ENCODE measurements at places on chromosomes 6 and 20. TPM values are rescaled to one million over a fixed set of nuclear protein-coding genes. Genes with fewer than 3 reads are reported as not detected.

DNA sequence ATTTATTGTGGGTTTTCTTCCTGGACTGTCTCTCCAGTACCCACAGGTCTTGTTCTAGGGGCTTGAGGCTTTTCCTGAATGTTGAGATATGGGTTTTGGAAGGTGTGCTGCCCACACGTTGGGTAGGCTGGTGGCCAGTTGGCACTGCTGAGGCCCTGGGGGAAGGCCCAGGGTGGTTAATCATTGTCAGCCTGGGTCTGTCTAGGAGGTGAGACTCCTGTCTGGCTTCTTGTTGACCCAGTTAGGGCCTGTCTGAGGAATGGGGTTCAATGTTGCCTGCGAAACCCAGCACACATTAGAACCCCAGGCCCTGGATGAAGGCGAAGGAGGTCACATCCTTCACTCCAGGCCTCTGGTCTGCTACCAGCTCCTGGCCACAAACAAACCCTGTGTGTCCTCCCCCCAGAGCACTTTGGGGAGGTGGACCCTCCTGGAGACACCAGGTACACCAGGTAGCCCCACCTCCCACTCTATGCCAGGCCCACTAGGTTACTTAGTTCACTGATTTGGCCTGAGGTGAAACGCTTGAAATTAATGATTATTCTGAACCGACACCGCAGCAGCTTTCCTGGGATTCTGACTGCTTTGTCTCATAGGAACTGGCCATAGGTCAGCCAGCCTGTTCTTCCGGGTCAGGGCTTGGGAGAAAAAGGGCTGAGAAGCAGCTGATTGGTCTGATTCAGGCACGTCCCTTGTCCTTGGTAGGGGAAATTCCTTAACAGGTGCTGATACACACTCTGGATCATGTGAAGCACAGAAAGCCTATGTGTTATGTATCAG is 15.2 kb downstream of the DNMT3B start:
- no peak overlapping the region for H3K4me3 ChIP-seq
- H3K36me3 ChIP-seq, result no peaks in the 10 kb centered on the region
- H3K27me3 ChIP-seq, result no peaks in the 10 kb centered on the region
- DNase-seq, result no peak

The ZSCAN23 gene
- not detected for polyA plus RNA-seq

The IL20RA gene
- not detected for polyA plus RNA-seq

The LCA5 gene
- polyA plus RNA-seq, result not detected

GRCh38 chr6:168054765-168055560 is 24.0 kb downstream of the FRMD1 start:
- no peak for DNase-seq
- no peak overlapping the region for H3K27ac ChIP-seq
- H3K4me3 ChIP-seq, result no peak overlapping the region
- H3K36me3 ChIP-seq, result no peaks in the 10 kb centered on the region
- H3K4me1 ChIP-seq, result no peaks in the 10 kb centered on the region

- H3K4me1 ChIP-seq, result no peaks in the 10 kb centered on the region
- H3K27me3 ChIP-seq, result no peaks in the 10 kb centered on the region
- H3K27ac ChIP-seq, result no peak overlapping the region
- no peak for DNase-seq
Observed at GRCh38 chr6:75106426-75106825, 99.4 kb downstream of the COL12A1 start.

DNA sequence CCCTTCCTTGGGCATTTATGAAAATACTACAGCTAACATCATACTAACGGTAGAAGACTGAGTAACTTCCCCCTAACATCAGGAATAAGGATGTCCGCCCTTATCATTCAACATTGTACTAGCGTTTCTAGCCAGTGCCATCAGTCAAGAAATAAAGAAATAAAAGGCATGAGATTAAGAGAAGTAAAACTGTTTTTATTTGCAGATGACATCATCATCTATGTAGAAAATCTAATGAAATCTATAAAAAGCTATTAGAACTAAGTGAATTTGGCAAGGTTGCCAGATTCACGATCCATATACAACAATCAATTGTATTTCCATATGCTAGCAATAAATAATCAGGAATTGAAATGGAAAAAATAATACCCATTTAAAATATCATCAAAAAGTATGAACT is 54.6 kb downstream of the STK35 start:
- H3K4me3 ChIP-seq, result no peak overlapping the region
- no peaks in the 10 kb centered on the region for H3K36me3 ChIP-seq
- H3K27ac ChIP-seq, result no peak overlapping the region
- H3K4me1 ChIP-seq, result no peaks in the 10 kb centered on the region

The HAO1 gene
- not detected for polyA plus RNA-seq

- no peaks in the 10 kb centered on the region for H3K27me3 ChIP-seq
- H3K36me3 ChIP-seq, result no peaks in the 10 kb centered on the region
- no peaks in the 10 kb centered on the region for H3K4me1 ChIP-seq
Observed at GRCh38 chr6:20870493-20870892, 336.2 kb downstream of the CDKAL1 start.

DNA sequence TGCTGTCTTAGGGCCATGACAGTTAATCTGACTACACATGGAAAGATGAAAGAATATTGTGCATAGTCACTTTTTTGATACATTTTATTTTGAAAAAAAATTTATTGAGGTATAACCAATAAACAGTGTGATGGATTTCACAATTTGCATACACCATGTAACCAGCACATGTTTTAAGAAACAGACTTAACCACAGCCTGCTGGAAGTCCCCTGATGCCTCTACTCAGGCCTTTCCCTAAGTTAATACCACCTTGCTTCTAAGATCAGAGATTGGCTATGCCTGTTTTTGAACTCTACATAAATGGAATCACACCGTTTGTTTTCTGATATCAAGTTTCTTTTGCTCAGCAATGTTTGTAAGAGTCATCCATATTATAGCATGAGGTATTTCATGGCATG is 136.3 kb downstream of the CFAP61 start:
- no peaks in the 10 kb centered on the region for H3K4me1 ChIP-seq
- DNase-seq, result no peak
- H3K36me3 ChIP-seq, result no peaks in the 10 kb centered on the region
- no peak overlapping the region for H3K4me3 ChIP-seq
- H3K27me3 ChIP-seq, result peaks cover 13% of the 10 kb centered on the region

The TRIM15 gene
- not detected for polyA plus RNA-seq

DNA sequence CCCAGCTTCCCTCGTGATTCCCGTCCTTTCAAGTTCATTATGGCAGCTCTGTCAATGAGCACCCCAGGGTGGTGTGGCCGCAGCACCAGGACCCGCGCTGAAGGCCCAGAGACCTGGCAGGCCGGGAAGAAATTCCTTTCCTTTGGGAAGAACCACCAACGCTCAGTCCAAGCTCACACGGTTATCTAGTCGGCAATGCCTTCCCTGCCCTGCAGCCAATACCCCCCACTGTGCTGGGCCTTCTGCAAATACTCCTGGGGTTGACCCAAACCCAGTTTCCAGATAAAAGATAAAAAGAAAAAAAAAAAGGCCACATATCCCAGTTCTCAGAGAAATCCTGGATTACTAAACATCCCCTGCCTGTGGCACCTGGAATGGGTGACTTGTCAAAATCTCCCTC is 28.7 kb downstream of the PXDC1 start:
- no peak overlapping the region for H3K27ac ChIP-seq
- no peaks in the 10 kb centered on the region for H3K4me1 ChIP-seq
- no peaks in the 10 kb centered on the region for H3K27me3 ChIP-seq

DNA sequence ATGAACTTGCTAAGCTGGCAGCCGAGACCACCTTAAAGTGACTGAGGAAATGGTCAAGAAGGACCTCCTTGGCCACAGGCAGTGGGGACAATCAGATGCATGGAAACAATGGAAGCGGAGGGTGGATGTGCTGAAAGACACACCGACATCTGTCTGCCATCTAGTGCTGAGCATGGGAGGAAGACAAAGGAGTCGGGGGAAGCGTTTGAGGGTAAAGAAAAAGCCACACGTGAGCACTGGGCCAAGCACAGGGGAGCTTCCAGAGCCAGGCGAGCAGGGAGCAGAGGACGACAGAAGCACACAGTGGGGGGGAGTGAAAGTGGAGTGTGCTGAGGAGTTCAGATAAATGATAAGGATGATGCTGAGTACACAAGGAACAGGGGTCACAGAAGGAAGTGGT is 367.8 kb downstream of the ZFAND3 start:
- DNase-seq, result no peak
- no peaks in the 10 kb centered on the region for H3K4me1 ChIP-seq
- H3K27ac ChIP-seq, result peak overlapping the region; percentile 70
- H3K4me3 ChIP-seq, result no peak overlapping the region
- H3K36me3 ChIP-seq, result peaks cover 38% of the 10 kb centered on the region

DNA sequence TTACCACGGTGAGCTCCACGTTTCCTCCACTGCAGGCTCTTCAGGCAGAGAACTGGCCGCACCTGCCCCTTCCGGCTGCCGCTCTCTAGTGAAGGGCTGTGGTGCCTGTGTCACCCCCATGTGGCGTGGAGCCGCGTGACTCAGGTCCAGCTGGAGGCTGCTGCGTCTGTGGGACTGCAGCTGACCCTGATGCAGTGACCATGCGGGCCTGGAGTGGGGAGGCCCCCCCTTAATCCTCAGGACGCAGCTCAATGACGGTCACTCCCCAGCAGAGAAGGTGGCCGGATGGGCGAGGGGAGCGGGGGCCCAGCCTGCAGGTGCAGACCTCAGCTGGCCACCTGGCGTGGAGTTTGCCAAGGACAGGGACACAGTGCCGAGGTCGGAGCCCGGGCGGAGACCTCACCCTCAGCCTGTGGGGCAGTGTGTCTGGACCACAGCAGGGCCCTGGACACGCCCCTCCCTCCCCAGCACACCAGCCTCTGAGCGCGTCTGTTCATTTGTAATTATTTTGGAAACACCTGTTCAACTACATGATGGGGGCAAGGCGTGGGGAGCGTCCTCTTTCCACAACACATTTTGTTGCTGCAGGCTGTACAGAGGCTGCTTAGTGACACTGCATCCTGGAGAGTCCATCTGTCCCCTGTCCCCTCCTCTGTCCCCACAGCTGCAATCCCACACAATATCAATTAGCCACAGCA is 10.7 kb downstream of the BHLHE23 start:
- no peak for DNase-seq
- H3K27ac ChIP-seq, result no peak overlapping the region
- H3K4me1 ChIP-seq, result peaks cover 5% of the 10 kb centered on the region
- no peaks in the 10 kb centered on the region for H3K36me3 ChIP-seq
- peaks cover 28% of the 10 kb centered on the region for H3K27me3 ChIP-seq
- H3K4me3 ChIP-seq, result no peak overlapping the region

GRCh38 chr6:87378947-87379346 is 28.8 kb upstream of the CFAP206 start:
- H3K4me3 ChIP-seq, result peak overlapping the region; percentile 76
- peak overlapping the region; percentile 14 for H3K27ac ChIP-seq
- H3K27me3 ChIP-seq, result no peaks in the 10 kb centered on the region
- no peaks in the 10 kb centered on the region for H3K36me3 ChIP-seq
- peaks cover 12% of the 10 kb centered on the region for H3K4me1 ChIP-seq

The SAMD5 gene
- not detected for polyA plus RNA-seq

DNA sequence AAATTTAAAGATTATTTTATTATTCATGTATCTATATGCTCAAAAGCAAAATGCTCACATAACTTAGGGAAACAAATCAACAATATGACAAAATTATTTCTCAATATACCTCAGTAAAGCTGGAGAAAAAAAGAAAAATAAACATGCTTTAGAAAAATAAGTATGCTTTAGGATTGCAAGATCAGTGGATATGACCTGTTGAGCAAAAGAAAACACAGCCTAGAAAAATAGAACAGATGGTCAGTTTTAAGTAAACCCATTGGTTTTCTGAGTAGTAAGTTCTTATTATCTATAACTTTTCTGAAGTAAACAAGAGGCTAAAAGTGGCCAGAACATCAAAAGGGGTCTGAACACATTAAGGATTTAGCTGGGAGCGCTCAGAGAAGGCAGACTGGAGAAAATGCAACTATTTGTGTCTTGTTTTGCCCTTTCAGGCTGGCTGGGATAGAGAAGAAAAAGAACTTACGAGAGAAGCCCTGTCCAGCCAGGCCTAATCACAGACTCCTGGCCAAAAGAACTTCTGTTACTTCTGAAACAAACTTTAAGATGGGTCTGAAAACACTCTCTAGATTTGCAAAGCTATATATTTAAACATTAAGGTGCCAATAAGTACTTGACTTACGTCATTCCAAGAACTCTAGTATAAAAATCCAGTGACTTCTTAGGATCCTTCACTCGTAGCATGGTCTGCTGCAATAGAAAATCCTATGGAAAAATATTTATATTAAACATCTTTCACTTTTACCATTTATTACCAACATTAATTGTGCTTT is 16.5 kb downstream of the GLO1 start:
- no peak for DNase-seq
- H3K36me3 ChIP-seq, result peaks cover 15% of the 10 kb centered on the region

The FABP7 gene
- not detected for polyA plus RNA-seq

- H3K4me3 ChIP-seq, result no peak overlapping the region
- no peak for DNase-seq
- no peaks in the 10 kb centered on the region for H3K27me3 ChIP-seq
- H3K27ac ChIP-seq, result no peak overlapping the region
- no peaks in the 10 kb centered on the region for H3K4me1 ChIP-seq
Observed at GRCh38 chr6:126040826-126041225, 54.5 kb downstream of the TRMT11 start.

The PRKN gene
- polyA plus RNA-seq, result 4.5 TPM

GRCh38 chr6:30325150-30325872 is 1.4 kb upstream of the TRIM39 start:
- H3K36me3 ChIP-seq, result peaks cover 12% of the 10 kb centered on the region
- H3K4me1 ChIP-seq, result peaks cover 65% of the 10 kb centered on the region
- H3K4me3 ChIP-seq, result peak overlapping the region; percentile 93
- peak overlapping the region; percentile 99 for H3K27ac ChIP-seq
- DNase-seq, result peak; percentile 63
- no peaks in the 10 kb centered on the region for H3K27me3 ChIP-seq

GRCh38 chr6:72922401-72922800 is 300.5 kb downstream of the KCNQ5 start:
- no peak overlapping the region for H3K4me3 ChIP-seq
- H3K27ac ChIP-seq, result no peak overlapping the region
- H3K27me3 ChIP-seq, result no peaks in the 10 kb centered on the region
- peaks cover 8% of the 10 kb centered on the region for H3K4me1 ChIP-seq

- H3K27me3 ChIP-seq, result peaks cover 6% of the 10 kb centered on the region
- peak overlapping the region; percentile 19 for H3K4me3 ChIP-seq
- H3K4me1 ChIP-seq, result peaks cover 6% of the 10 kb centered on the region
- H3K36me3 ChIP-seq, result no peaks in the 10 kb centered on the region
Observed at GRCh38 chr6:16476861-16477260, 238.5 kb downstream of the GMPR start.

DNA sequence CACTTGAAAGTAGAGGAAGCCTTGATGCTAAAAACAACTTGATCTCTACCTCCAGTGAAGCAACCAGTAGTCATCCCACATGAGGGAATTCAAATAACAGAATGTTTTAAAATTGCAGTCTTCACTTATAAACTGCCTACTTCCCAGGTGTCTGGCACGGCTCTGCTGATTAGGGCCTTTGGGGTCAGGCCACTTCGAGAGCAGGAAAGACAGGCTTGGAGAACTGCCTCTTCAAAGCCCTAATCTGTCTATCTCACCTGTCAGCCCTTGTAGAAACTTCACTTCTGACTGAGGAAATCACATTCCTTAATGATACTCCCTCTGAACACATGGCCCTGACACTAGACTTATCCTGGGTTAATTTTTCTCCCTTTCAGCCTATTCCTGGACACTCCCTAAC is 458.6 kb downstream of the TENT5A start:
- no peaks in the 10 kb centered on the region for H3K4me1 ChIP-seq
- no peaks in the 10 kb centered on the region for H3K27me3 ChIP-seq
- H3K4me3 ChIP-seq, result no peak overlapping the region
- no peak overlapping the region for H3K27ac ChIP-seq

The ZKSCAN3 gene
- polyA plus RNA-seq, result 3.1 TPM

All from naive B cell (primary cell).